GM12878 (cell line): ENCODE measurements at places on chromosomes 5 and 9. TPM values are rescaled to one million over a fixed set of nuclear protein-coding genes. Genes with fewer than 3 reads are reported as not detected.

DNA sequence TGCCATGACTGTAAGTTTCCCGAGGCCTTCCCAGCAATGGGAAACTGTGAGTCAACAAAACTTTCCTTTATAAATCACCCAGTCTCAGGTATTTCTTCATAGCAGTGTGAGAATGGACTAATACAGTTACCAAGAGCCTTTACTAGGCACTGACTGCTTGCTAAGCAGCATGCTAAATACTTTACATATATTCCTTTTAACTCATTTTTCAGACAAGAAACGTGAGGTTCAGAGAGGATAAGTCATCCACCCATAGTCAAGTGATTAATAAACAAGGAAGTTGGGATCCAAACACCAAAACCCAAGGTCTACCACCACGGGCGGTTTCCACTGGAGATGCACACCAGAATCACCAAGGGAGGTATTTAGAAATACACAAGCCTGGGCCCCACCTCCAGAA, 50.8 kb downstream of the GABBR2 start:
- H3K4me3 ChIP-seq, result no peak overlapping the region
- DNase-seq, result no peak
- H3K36me3 ChIP-seq, result no peaks in the 10 kb centered on the region
- no peaks in the 10 kb centered on the region; the same call in none of the 2 replicates for H3K27me3 ChIP-seq
- no peaks in the 10 kb centered on the region for H3K4me1 ChIP-seq

GPR151 gene
- total RNA-seq, result not detected in 2 replicates

- H3K27me3 ChIP-seq, result peaks cover 2% of the 10 kb centered on the region; the same call in 1 of the 2 replicates
- peaks cover 9% of the 10 kb centered on the region; the same call in 1 of the 2 replicates for H3K4me1 ChIP-seq
- DNase-seq, result no peak
- no peak overlapping the region for H3K27ac ChIP-seq
- no peak overlapping the region for H3K4me3 ChIP-seq
These were observed 52.7 kb downstream of the RXRA start for GRCh38 chr9:134378901-134379338.

GRCh38 chr5:138466125-138466899, 1.0 kb downstream of the EGR1 start:
- H3K4me3 ChIP-seq, result peak overlapping the region; percentile 80
- H3K27ac ChIP-seq, result no peak overlapping the region
- no peak for DNase-seq
- H3K4me1 ChIP-seq, result peaks cover 8% of the 10 kb centered on the region
- H3K36me3 ChIP-seq, result no peaks in the 10 kb centered on the region

TAF1L gene
- not detected in 2 replicates for total RNA-seq

- no peaks in the 10 kb centered on the region for H3K36me3 ChIP-seq
- no peak overlapping the region for H3K27ac ChIP-seq
- H3K4me1 ChIP-seq, result peaks cover 3% of the 10 kb centered on the region; the same call in 1 of the 2 replicates
These were observed 50.1 kb upstream of the PWWP2A start for GRCh38 chr5:160169326-160169725.

DNA sequence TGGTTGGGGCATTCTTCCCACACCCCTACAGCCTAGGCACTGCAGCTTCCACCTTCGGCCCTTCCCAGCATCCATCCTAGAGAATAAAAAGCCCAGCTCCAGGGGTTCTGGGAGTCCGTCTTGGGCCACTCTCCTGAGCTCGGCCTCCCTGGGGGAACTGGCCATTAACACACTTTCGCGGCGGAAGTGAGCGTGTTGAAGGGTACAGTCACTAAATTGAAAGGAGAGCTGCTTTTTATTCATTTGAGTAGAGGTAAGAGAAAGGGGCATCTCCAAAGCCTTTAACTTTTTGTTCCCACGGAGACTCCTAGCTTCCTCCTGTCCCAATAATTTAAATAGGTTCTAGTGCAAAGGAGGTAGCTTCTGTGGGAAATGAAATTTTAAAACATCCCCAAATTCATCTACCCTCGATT, 31.0 kb upstream of the NFIB start:
- no peaks in the 10 kb centered on the region for H3K36me3 ChIP-seq
- peaks cover 38% of the 10 kb centered on the region for H3K27me3 ChIP-seq
- no peak overlapping the region for H3K4me3 ChIP-seq
- H3K4me1 ChIP-seq, result no peaks in the 10 kb centered on the region

- H3K27me3 ChIP-seq, result 0 out of 2 replicates have a peak, but pooled peaks cover 2% of the 10 kb centered on the region
- no peaks in the 10 kb centered on the region for H3K4me1 ChIP-seq
- no peaks in the 10 kb centered on the region for H3K36me3 ChIP-seq
- no peak overlapping the region for H3K27ac ChIP-seq
These were observed 38.9 kb upstream of the SLIT3 start for GRCh38 chr5:169339869-169340268.

NUTM2F gene
- total RNA-seq, result not detected in 2 replicates

- H3K4me1 ChIP-seq, result no peaks in the 10 kb centered on the region
- no peaks in the 10 kb centered on the region for H3K27me3 ChIP-seq
- H3K4me3 ChIP-seq, result no peak overlapping the region
- no peaks in the 10 kb centered on the region for H3K36me3 ChIP-seq
These were observed 105.9 kb upstream of the RAI14 start for GRCh38 chr5:34550247-34550646.

CDKN2A gene
- total RNA-seq, result 28.0 and 30.6 TPM in 2 replicates

DNA sequence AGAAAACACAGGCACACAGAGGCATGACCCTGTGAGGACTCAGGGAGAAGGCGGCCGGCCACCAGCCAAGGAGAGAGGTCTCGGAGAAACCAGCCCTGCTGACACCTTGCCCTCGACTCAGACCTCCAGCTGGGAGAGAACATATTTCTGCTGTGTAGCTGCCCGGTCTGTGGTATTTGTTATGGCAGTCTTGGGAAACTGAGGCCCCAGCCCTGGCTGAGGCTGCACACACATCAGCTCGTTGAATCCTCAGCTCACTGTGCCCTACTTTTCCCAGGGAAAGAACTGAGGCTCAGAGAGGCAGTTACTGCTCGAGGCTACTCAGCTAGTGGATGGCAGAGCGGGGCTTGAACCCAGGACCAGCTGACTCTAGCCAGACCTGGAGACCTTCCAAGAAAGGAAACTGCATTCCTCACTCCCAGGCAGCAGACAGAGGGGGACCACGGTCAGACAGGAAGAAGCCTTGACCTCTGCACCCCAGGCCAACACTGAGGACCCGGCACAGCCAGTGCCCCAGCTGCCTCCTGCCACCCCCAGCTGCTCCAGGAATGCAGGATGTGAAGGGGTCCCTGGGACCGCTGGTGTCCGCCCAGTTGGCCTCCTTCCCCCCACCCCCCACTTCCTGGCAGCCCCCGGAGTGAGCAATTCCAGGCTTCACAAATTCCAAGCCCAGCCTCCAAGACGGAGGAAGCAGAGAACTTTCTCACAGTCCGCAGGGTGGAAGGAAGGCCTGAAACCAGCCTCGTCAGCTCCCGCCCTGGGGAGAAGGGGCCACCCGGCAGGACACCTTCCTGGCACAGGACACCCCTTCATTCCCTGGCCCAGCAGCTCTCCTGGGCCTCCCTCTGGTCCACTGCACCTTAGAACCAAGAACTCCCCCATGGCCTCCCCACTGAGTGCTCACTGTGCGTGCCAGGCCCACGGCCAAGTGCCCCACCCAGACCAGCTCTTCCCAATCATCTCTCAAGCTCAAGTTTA, 69.9 kb downstream of the LRSAM1 start:
- no peak for DNase-seq
- no peaks in the 10 kb centered on the region for H3K27me3 ChIP-seq
- no peak overlapping the region for H3K4me3 ChIP-seq
- no peaks in the 10 kb centered on the region for H3K36me3 ChIP-seq

DNA sequence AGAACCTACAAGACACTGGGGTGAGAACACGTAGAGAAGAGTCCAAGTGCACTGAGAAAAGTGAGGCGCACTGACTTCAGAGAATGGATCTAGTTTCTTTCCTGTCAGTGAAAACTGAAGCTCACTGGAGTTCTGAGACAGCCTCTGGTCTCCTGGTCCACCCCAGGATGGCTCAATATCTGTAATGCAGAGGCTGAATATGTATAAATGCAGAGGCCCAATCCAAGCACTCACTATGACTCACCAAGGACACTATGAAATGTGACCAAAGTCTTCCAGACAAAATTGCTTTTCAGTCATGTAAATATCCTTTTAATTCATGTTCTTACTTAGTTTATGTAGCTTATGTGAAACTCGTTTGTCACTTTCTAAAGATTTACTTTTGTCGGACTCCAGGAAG, 53.8 kb downstream of the NFIB start:
- no peaks in the 10 kb centered on the region for H3K36me3 ChIP-seq
- no peak for DNase-seq
- no peak overlapping the region for H3K27ac ChIP-seq
- H3K27me3 ChIP-seq, result peaks cover 1% of the 10 kb centered on the region
- no peaks in the 10 kb centered on the region for H3K4me1 ChIP-seq

DNA sequence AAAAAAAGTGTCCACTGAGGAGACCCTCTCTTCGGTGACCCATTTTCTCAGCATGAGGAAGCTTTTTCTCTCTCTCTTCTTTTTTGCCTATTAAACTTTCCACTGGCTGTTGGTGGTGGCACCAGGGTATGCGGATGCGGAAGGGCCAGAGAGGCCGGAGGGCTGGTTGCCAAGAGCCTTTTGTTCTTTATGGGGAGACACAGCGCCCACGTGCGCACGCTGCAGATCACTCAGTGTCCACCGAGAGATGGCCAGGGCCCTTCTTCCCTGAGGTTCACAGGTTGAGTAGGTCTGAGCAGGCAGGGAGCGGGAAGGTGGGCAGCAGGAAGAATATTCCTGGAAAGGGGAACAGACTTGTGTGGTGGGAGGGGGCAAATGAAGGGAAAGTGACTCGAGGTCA, 69.1 kb downstream of the STK10 start:
- H3K27ac ChIP-seq, result no peak overlapping the region
- H3K27me3 ChIP-seq, result no peaks in the 10 kb centered on the region

- no peak overlapping the region for H3K4me3 ChIP-seq
- no peaks in the 10 kb centered on the region for H3K27me3 ChIP-seq
- DNase-seq, result no peak
- no peak overlapping the region for H3K27ac ChIP-seq
- H3K4me1 ChIP-seq, result no peaks in the 10 kb centered on the region
These were observed 522.6 kb downstream of the HINT1 start for GRCh38 chr5:130642461-130642860.

- no peak overlapping the region for H3K4me3 ChIP-seq
- DNase-seq, result no peak
- H3K36me3 ChIP-seq, result no peaks in the 10 kb centered on the region
- no peaks in the 10 kb centered on the region for H3K4me1 ChIP-seq
- H3K27me3 ChIP-seq, result no peaks in the 10 kb centered on the region
These were observed 54.4 kb downstream of the ITGA1 start for GRCh38 chr5:52842111-52842510.

GRCh38 chr5:181221792-181222629, 1.1 kb upstream of the TRIM41 start:
- DNase-seq, result peak; percentile 95
- H3K27me3 ChIP-seq, result no peaks in the 10 kb centered on the region
- H3K4me1 ChIP-seq, result peaks cover 20% of the 10 kb centered on the region
- H3K36me3 ChIP-seq, result no peaks in the 10 kb centered on the region
- H3K27ac ChIP-seq, result peak overlapping the region; percentile 95

HNRNPH1 gene
- total RNA-seq, result 603 and 690 TPM in 2 replicates

DNA sequence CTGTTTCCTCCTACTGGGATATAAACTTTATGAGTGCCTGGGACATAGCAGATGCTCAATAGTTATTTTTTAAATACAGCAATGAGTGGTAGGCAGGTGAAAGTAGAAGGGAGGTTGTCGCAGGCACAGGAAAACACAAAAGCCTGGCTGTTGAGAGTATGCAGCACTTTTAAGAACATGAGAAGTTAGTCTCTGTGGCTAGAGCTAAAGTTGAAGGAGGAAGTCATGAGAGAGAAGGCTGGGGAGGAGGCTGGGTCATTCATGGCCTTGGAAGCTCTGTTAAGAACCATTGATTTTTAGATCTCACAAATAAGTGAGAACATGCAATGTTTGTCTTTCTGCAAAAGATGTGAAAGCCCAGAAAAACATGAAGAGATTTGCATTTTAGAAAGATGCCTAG, 126.7 kb downstream of the PRKACG start:
- H3K36me3 ChIP-seq, result no peaks in the 10 kb centered on the region
- peaks cover 3% of the 10 kb centered on the region for H3K4me1 ChIP-seq
- H3K27ac ChIP-seq, result no peak overlapping the region
- no peak for DNase-seq
- no peaks in the 10 kb centered on the region for H3K27me3 ChIP-seq
- H3K4me3 ChIP-seq, result no peak overlapping the region

DNA sequence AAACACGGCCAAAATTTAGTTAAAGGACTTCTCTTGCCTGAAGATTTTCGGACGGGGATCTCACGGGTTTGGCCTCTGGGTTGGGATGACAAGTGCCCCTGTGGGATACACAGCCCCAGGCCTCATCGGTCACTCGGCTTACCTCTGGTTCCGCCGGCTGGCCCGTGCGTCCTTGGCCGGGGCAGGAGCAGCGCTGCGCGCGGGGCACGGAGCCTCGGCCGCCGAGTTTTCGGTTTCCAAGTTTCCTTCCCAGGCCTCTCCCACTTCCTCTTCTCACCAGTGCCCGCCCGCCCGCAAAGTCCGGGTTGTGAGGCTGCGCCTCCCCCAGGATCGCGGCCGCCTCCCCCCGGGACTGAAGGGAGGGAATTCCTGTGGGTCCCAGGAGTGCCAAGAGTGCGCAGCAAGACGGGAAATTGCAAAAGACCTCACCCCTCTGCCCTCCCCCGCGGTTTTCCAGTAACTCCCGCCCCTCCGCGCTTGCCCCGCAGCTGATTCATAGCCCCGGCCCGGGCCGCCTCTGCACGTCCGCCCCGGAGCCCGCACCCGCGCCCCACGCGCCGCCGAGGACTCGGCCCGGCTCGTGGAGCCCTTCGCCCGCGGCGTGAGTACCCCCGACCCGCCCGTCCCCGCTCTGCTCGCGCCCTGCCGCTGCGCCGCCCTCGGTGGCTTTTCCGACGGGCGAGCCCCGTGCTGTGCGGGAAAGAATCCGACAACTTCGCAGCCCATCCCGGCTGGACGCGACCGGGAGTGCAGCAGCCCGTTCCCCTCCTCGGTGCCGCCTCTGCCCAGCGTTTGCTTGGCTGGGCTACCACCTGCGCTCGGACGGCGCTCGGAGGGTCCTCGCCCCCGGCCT, at the start of gene OSMR:
Gene OSMR (plus strand): TSS at position 487 of the 853 bp plus-strand sequence. CDS start 23,033 bp downstream, outside the sequence.
- no peak within 1 kb of the TSS for H3K27ac ChIP-seq
- no peaks in the 10 kb centered on the region for H3K36me3 ChIP-seq
- H3K27me3 ChIP-seq, result peaks cover 6% of the 10 kb centered on the region; the same call in 1 of the 2 replicates

EPB41L4B gene
- 0.16 and 0.28 TPM in 2 replicates for total RNA-seq

- no peak overlapping the region for H3K4me3 ChIP-seq
- H3K27ac ChIP-seq, result no peak overlapping the region
- no peak for DNase-seq
- peaks cover 13% of the 10 kb centered on the region for H3K27me3 ChIP-seq
- peaks cover 9% of the 10 kb centered on the region for H3K4me1 ChIP-seq
These were observed 3.1 kb upstream of the GLIS3 start for GRCh38 chr9:4303006-4303405.

CLIC3 gene
- total RNA-seq, result not detected in 2 replicates

GRCh38 chr9:77802064-77802463, 153.9 kb upstream of the GNA14 start:
- no peaks in the 10 kb centered on the region for H3K36me3 ChIP-seq
- no peaks in the 10 kb centered on the region for H3K27me3 ChIP-seq
- no peak for DNase-seq
- no peaks in the 10 kb centered on the region for H3K4me1 ChIP-seq
- no peak overlapping the region for H3K27ac ChIP-seq
- no peak overlapping the region for H3K4me3 ChIP-seq

DNA sequence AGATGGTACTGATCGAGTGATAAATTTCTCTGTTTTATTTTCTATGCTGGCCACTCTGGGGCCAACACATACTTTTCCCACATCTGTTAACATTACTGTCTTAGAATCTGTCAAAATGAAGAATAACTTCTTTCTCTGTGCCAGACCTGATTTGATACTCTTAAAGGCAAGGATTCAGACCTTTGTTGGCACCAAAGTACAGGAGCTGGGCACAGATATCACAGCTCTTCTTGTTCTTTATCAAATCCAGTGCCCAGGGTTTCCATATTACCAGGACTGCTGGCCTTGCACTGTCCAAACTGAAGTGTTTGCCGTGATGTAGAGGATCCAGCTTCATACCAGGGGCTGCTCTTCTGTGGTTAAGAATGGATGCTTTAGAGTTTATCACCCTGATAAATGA, 20.9 kb downstream of the ZNF474 start:
- H3K4me1 ChIP-seq, result no peaks in the 10 kb centered on the region
- no peak for DNase-seq
- no peak overlapping the region for H3K27ac ChIP-seq
- no peak overlapping the region for H3K4me3 ChIP-seq
